ENCODE measurements at places on chromosomes 2 and 18.

GRCh38 chr2:148599109-148599991 lies 45.2 kb upstream of the EPC2 start:
- DNase-seq: no peak

- no peak for DNase-seq
These were observed 6.7 kb downstream of the NPPC start for GRCh38 chr2:231919341-231920035.

GRCh38 chr2:19955544-19956422 lies 34.1 kb downstream of the WDR35 start:
- DNase-seq: peak; percentile 41

- no peak for DNase-seq
These were observed 195.7 kb downstream of the SMAD7 start for GRCh38 chr18:48754993-48755473.

GRCh38 chr2:26850505-26850904 lies 2.6 kb downstream of the DPYSL5 start:
- DNase-seq: no peak

Data from activated naive CD4-positive, alpha-beta T cell treated with anti-CD3 and anti-CD28 coated beads, Interleukin-2, amount 50 U/mL, for 72 hours (primary cell).